Naive thymus-derived CD4-positive, alpha-beta T cell (primary cell): ENCODE measurements at places on chromosomes 2 and 18. TPM values are rescaled to one million over a fixed set of nuclear protein-coding genes. Genes with fewer than 3 reads are reported as not detected.

Gene LYG1
- 0.56 TPM for polyA plus RNA-seq

Gene EPB41L3
- polyA plus RNA-seq, result 1.9 TPM

Gene ZNG1B
- polyA plus RNA-seq, result 21.5 TPM

Gene HRH4
- polyA plus RNA-seq, result not detected

Gene DAW1
- not detected for polyA plus RNA-seq

Gene AOX1
- 0.54 TPM for polyA plus RNA-seq

Gene LINC00305
- not detected for polyA plus RNA-seq

Gene CELF4
- polyA plus RNA-seq, result not detected

Gene PKDCC
- not detected for polyA plus RNA-seq

Gene RAX
- polyA plus RNA-seq, result not detected

Gene CAMKMT
- 15.1 TPM for polyA plus RNA-seq

Gene UCN
- 0.35 TPM for polyA plus RNA-seq

Gene SERPINB2
- polyA plus RNA-seq, result not detected

Gene C2orf66
- not detected for polyA plus RNA-seq

Gene ST6GAL2
- not detected for polyA plus RNA-seq

Gene SMYD1
- polyA plus RNA-seq, result 0.15 TPM

Gene PLGLB2
- polyA plus RNA-seq, result 0.18 TPM

Gene THSD7B
- polyA plus RNA-seq, result not detected

Gene VWA3B
- not detected for polyA plus RNA-seq

Gene ECEL1
- not detected for polyA plus RNA-seq

Gene OSBPL1A
- 2.6 TPM for polyA plus RNA-seq

Gene ZAP70
- polyA plus RNA-seq, result 105 TPM

Gene NEU2
- polyA plus RNA-seq, result not detected

Gene STARD6
- polyA plus RNA-seq, result not detected

Gene ANKRD39
- 15.6 TPM for polyA plus RNA-seq

Gene SMC6
- polyA plus RNA-seq, result 9.1 TPM

Gene UGT1A5
- polyA plus RNA-seq, result not detected

Gene SERPINB13
- polyA plus RNA-seq, result not detected

Gene IGFBP5
- polyA plus RNA-seq, result not detected

Gene NGEF
- polyA plus RNA-seq, result not detected

Gene MC4R
- not detected for polyA plus RNA-seq

Gene PLEKHH2
- 0.33 TPM for polyA plus RNA-seq

Gene NT5DC4
- polyA plus RNA-seq, result not detected

Gene REG3G
- polyA plus RNA-seq, result not detected

Gene SFXN5
- 2.2 TPM for polyA plus RNA-seq

Gene ANKRD30BL
- polyA plus RNA-seq, result not detected

Gene MEP1B
- not detected for polyA plus RNA-seq

Gene IL1F10
- polyA plus RNA-seq, result not detected

Gene LOXHD1
- polyA plus RNA-seq, result not detected

Gene PJVK
- 0.44 TPM for polyA plus RNA-seq

Gene KIAA2012
- polyA plus RNA-seq, result not detected

Gene ADRA2B
- not detected for polyA plus RNA-seq

Gene FARSB
- polyA plus RNA-seq, result 31.8 TPM

Gene DPYSL5
- not detected for polyA plus RNA-seq
